ENCODE measurements at places on chromosomes 4 and X.

- no peak for DNase-seq
Measured at GRCh38 chr4:25112995-25113380, 47.3 kb downstream of the SEPSECS start.

GRCh38 chr4:48033825-48034413 is 17.3 kb downstream of the NIPAL1 start:
- DNase-seq, result peak; percentile 49

GRCh38 chr4:42296196-42296595 is 101.1 kb upstream of the SHISA3 start:
- DNase-seq, result no peak

- DNase-seq, result peak; percentile 33
Measured at GRCh38 chrX:150361777-150362351, 1.3 kb upstream of the MAMLD1 start.

DNA sequence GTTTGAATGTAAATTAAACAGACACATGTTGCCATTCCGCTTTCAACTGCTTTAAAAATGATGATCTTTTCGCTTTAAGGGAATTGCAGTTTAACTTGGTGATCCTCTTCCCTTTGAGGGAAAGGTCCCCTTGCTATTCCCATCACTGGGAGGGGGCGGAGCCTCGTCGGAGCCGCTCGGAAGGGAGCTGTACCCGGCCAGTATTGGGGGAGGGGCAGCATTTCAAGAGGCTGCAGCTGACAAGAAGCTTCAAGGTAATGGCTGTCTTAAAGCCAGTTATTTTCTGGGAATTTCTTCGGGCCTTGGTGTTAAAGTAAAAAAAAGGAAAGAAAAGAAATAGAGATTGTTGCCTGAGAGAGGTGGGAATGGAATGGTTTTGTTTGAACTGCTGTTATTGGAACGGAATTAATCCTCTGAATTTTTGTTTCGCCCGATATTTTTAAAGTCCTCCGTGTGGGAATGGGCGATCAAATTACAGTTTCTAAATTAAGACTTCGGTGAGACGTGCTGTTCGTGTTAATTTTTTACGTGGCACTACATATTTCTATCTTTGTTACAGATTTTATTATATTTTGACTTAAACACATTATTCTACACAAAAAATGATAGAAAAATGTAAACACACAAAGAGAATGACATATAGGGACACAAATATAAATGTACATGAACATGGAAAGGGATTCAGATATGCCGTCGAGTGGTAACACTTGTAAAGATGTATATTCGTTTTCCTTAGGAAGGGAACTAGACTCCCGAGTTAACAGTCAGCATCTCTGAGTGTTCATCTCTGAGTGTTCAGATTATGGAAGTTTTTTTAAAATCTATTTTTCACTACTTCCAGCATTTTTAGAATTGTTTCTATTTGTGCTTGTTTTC is 9.2 kb downstream of the PWWP3B start:
- DNase-seq, result no peak

DNA sequence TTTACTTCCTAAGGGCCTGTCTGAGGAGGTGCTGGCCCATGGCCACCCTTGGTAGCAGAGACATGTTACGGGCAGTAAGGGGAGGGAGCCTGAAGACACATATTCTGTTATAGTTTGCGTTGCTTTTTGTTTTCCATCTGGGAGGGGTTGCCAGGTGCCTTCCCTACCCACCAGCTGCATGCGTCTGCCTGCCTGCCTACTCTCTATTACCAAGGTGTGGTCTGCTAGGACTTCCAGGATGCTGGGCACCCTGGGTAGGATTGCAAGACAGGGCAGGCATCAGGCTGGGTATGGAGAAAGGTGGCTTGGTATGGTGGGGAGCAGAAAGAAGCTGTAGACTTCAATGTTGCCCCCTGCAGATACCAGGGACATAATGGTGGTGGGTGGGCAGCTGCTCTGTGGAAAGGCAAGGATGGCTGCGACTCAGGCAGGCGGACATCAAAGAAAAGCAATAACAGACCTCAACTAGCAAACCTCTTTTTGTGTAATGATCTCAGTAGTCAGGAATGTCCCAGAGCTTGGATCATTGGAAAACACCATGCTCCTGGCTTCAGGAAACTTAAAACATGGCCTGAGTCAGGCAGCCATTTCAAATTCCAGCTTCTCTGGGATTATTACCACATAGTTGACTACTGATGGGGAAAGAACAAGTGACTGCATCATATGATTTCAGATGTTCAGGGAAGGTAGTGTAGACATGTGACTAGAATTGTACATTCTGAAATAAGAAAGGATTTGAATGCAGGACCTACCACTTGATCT is 67.8 kb downstream of the HOPX start:
- DNase-seq, result no peak

GRCh38 chrX:9897761-9898161 is 69.4 kb upstream of the CLDN34 start:
- no peak for DNase-seq

DNA sequence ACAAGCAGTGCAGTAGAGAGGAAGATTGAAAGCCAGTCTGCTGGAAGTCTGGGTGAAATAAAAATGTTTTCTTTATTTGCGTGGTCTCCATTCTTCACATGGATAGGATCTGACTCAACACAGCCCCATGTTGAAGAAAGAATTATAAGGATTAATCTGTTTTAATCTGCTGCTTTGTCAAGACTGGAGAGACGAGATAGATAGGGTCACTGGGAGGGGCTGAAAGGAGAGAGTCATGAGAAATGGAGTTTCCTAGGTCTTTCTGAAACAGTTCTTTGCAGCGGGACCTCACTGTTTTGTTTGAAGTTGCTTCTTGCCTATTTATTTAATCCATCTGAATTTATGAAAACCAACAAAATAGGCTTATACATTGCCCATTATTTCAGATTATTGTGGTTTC is 32.4 kb upstream of the RHOH start:
- no peak for DNase-seq

- DNase-seq, result peak; percentile 76
Measured at GRCh38 chr4:102564399-102565059, 63.4 kb downstream of the NFKB1 start.

GRCh38 chr4:121927948-121928347 is 23.9 kb downstream of the TRPC3 start:
- DNase-seq, result no peak

GRCh38 chrX:115602729-115603389 is 41.9 kb downstream of the PLS3 start:
- no peak for DNase-seq

- DNase-seq, result no peak
Measured at GRCh38 chr4:14659286-14659685, 343.0 kb upstream of the CPEB2 start.

DNA sequence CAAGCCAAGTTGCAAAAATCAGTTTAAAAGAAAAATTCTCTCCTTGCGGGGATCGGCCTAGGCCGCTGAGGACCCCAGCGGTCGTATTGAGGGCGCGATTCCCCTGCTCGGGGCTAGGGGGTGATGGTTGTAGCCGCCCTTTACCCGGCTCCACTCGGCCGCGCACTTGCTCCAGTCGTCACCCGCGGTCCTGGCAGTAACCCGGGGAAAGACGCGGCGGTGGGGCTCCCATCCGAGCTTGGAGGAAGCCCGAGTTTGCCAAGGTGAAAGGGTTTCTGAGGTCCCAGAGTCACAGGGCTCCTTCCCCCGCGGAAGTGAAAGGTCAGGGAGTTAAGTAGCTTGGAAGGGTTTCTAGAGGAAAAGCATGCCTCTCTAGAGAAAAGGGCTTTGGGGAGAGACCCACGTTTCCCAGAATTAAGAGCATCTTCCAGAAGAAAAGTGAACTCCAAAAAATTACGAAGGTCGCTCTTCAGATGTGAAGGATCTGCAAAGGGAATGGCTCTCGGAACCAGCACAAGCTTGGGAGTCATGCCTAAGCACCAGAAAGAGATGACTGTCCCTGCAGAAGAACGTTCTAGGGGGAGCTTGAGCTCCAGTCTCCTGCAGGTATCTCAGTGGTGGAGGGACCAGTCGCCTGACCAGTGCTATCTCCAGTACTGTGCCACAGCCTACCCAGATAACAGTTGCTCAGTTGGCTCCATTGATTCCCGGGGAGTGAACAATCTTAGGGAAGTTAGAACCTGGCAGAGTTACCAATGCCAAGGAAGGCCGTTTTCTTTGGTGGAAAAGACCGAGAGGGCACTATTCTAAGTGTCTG is 875 bp downstream of the LAP3 start:
- DNase-seq, result peak; percentile 30

DNA sequence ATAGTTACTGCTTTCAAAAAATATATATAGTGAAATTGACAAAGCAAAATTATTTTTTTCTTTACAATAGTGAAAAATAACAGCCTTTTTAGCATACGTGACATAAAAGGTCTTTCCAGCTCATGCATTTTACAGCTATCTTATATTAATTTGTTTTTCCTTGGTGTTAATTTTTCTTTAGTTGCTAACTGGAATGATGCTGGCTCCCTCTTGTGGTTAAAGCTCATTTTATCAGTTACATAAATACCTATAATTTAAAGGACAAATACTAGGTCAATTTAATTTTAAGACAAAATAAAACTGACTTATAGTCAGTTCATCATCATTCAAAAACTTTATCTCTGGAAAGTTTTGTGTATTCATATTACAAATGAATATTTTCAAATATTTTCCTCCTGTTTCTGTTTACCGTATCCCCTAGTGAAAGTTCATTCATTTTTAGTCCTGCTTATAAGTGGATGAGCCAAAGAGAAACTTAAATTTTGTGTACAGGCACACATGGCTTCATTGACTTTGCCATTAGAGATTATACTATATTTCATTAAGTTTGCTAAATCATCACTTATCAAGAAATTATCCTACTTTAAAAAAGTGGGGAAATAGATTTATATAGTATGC is 9.9 kb upstream of the ANAPC4 start:
- DNase-seq, result peak; percentile 47

- no peak for DNase-seq
Measured at GRCh38 chr4:24003926-24004325, 114.1 kb upstream of the PPARGC1A start.

- no peak for DNase-seq
Measured at GRCh38 chrX:121260596-121261240, 213.3 kb downstream of the GLUD2 start.

GRCh38 chrX:39206399-39207145 is 405.3 kb downstream of the MID1IP1 start:
- no peak for DNase-seq

- no peak for DNase-seq
Measured at GRCh38 chr4:137394018-137394417, 138.3 kb downstream of the PCDH18 start.

- no peak for DNase-seq
Measured at GRCh38 chrX:80014141-80014940, at the start of gene TBX22. TSS of gene TBX22 (plus strand) at chrX:80014753. CDS start at chrX:80022270, 7,517 bp downstream.

GRCh38 chrX:9291629-9292028 is 173.2 kb upstream of the TBL1X start:
- DNase-seq, result no peak

GRCh38 chrX:40727093-40727492 is 8.2 kb downstream of the MED14 start:
- DNase-seq, result no peak

- DNase-seq, result no peak
Measured at GRCh38 chr4:169143335-169143734, 127.4 kb downstream of the SH3RF1 start.

GRCh38 chrX:40189637-40190036 is 91.9 kb upstream of the BCOR start:
- DNase-seq, result no peak

DNA sequence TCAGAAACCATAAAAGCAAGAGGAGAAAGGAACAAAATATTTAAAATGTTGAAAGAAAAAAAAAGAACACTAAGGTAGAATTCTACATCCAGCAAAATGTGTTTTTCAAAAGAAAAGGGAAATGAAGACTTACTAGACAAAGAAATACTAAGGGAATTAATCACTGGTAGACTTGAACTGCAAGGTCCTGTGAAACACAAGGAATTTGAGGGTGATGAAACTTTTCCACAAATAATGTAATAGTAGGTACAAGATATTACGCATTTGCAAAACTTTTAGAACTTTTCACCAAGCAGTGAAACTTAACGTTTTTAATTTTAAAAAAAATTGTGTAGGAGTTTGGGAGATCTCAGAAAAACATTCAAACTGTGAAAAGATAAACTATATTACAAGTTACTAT is 180.3 kb upstream of the MAGEB16 start:
- DNase-seq, result no peak

DNA sequence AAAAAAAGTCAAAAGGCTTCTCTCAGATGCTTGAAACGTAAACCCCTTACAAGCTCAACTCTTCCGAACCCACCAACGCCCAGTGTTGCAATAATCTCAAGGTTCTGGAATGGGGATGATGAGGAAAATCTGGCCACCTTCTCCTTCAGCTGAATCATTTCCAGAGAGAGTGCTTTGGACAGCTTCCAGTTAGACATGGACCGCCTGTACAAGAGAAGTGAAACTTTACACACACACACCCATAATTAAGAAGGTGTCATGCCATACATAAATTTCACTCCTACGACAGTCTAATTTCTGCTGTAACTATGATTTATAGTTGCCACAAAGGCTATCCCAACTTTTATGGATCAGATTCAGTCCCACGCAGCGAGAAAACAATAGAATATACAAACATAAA is 72.3 kb downstream of the PRKG2 start:
- no peak for DNase-seq

DNA sequence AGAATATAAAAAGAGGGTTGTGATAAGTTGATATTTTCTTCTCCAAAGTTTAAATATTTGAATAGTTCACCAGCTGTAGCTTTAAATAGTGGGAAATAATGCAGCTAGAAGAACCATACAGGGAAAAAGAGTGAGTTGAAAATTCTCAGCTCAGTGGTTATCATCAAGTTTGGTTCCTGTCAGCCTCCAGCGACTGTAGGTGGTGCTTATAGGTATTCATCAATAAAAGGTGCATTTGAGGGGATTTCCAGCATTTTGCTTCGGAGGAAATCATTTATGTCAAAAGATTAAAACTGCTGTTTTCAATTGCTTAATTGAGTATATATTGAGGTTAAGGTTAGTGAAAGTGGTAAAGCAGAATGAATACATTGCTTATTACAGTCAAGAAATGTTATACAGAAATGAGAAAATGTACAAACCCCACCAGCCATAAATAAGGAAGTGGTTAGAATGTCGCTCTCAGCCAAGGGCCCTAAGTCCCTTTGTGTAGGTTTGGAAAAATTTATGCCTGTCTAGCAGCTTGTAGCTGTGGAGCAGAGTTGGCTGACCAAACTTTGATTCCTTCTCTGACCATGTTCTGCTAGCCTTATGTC is 532.9 kb upstream of the FTHL17 start:
- DNase-seq, result no peak

DNA sequence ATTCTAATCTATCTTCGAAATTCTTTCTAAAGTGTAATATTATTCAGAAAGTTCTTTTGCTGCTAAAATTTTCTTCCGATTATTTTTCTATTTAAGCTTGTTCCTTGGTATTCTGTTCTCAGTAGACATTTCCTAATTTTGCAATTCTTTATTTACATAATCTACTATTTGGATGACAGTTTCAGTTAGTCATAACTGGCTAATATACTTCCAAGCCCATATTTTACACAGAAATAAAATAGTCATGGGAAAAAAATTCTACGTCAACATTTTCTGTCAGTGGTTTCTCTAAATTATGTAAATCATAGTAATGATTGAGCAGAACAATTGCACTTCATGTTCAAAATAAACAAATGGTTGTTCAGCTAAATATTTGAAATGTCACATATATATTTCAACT is 178.0 kb upstream of the ANKRD50 start:
- DNase-seq, result no peak

- DNase-seq, result no peak
Measured at GRCh38 chrX:150844016-150844415, 54.5 kb downstream of the CD99L2 start.

GRCh38 chr4:165514739-165515138 is 135.9 kb downstream of the CPE start:
- no peak for DNase-seq

- DNase-seq, result no peak
Measured at GRCh38 chr4:187602339-187603092, 393.1 kb upstream of the ZFP42 start.

- no peak for DNase-seq
Measured at GRCh38 chrX:139290310-139290709, 240.2 kb upstream of the F9 start.

All from CD4-positive, alpha-beta T cell (primary cell).